OCI-LY7 (cell line): ENCODE measurements at places on chromosomes 7 and 10. TPM values are rescaled to one million over a fixed set of nuclear protein-coding genes. Genes with fewer than 3 reads are reported as not detected.

DNA sequence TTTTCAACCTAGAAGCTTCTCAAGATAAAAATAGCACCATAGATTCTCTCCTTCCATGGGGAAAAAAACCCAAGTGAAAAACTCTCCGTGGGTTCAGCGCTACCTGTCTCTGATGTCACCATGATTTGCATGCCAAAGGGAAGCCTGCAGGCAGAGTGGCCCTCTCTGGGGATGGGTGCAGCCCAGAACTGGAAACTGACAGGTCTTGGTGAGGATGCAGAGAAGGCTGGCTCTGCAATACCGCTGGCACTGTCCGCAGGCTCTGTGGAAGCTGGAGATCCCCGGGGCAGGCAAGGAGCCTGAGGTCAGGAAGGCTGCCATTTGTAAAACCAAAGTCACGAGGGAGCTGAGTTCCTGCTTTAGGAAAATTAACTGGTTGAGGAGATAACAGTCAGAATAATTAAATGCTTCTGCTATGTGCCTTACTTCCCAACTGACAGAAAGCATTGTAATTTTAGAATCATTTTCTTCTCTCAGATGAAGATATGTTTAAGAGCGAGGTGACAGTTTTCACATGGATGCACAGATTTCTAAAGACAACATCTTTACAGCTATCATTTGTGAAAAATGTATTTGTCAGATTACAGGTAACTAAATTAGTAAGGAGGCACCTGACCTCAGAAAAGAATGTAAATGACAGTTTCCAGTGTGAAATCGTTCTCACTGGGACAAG is 731.5 kb upstream of the FZD8 start:
- no peak for DNase-seq

Gene SSC4D
- 0.44 TPM in 1 of 2 replicates, not detected in the other for total RNA-seq

DNA sequence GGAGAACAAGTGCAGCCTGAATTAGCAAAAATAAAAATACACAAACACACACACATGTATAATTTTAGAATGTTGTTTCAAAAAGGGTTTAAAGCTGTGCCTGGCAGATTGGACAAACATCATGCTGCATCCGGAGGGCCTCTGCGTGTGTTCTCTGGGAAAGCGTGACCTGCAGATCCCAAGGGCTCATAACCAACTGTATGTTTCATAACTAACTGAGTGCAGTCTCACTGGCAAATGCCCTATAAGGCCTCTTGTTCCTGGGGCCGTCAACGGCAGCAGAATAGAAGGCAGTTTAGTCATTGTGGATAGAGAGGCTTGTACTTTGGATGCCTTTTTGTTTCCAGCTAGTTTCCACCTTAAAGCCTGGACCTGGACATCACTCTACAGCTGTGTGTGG is 243.8 kb upstream of the KIAA1217 start:
- DNase-seq, result no peak

- no peak for DNase-seq
Measured at GRCh38 chr7:92777993-92778392, 58.4 kb downstream of the CDK6 start.

DNA sequence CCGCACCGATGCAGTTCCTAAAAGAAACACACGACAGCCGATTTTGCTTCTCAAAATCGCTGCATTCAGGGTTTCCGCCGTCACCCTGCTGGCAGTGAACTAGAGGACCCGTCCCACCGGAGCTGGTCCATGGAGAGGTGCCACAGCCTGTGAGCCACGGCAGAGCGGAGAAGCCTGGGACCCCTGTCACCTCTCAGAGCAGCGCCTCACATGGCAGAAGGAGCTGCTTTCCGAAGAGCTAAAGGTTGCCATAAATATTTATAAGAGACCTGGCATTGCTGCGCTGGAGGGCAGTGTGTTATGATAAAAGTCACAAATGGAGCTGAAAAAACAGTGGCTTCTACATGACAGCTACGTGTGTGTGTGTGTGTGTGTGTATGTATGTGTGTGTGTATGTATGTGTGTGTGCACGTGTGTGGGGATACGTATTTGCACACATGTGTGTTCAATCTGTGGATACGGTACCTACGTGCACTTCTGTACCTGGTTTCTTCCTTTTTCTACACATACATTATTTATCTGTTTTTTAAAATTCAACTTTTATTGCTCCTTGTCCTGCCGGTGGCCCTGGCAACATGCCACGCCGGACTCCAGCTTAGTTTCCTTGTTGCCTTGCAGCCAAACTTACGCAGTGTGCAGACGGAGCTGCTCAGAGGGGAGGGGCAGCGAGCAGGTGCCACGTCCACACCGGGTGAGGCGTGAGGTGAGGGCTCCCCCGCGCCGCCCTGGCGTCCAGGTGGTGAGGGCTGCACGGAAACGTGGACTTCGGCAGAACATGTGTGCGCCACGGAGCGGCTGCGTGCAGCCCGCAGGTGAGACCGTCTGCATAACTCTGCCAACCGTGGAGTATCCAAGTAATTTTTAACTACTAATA is 115.2 kb upstream of the PITRM1 start:
- no peak for DNase-seq

GRCh38 chr7:29354340-29354739 is 159.8 kb downstream of the CHN2 start:
- DNase-seq, result no peak

Gene VSTM4
- total RNA-seq, result not detected in 2 replicates

Gene MAGI2
- total RNA-seq, result 0.13 and 0.17 TPM in 2 replicates

- DNase-seq, result peak; percentile 55
Measured at GRCh38 chr10:110268442-110268841, 36.3 kb downstream of the SMNDC1 start.

DNA sequence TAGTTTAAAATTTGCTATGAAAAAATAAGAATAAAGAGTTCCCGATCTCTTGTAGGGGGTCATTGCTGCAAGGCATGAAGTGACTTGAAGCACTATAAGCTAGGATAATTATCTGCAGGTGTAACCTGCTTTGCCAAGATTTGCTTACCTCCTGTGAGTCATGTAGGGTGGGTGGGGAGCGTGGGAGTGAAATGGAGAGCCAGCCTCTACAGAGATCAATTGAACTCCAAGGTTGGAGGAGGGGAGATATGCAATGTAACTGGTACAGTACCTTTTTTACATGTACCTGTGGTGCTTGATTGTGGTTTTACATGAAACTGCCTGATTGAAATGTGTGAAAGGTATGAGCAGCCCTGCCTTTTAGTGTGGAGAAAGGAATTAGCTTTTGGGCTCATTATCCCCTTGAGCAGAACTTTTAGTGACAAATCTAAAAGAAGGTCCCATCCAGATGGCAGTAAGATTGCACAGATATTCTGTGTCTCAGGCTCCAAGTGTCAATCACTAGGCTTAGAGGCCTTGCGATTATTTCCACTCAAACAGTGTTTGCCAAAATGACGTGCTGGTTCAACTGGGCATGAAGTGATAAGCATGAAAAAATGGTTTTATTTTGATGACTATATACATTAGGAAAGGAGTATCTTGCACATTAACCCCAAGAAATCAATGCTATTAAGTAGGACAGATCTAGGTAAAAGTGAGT is 138.6 kb upstream of the GRB10 start:
- DNase-seq, result no peak

DNA sequence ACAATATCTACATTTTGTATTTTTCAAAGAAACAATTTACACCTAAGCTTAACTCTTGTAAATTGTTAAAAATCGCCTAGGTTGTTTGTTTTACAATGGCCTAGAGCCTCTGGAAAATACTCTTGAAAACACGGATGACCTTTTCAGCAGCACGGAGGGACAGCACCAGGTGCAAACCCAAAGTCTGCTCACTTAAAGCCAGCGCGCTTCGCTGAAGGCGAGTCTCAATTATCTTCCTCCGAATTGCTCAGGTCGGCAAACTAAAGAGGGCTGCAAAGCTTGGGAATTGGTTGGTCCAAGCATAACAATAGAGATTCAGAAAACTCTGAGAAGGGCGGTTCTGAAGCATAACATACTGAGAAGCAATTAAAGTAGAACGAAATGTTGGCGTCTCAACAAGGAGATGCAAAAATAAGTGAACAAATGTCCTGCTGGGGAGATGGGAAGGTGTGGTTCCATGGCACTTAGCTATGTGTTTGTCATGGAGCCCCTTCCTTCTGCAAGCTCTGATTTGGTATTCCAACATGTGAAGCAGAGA is 139.9 kb upstream of the PITRM1 start:
- no peak for DNase-seq

GRCh38 chr7:86644282-86645224 is 844 bp downstream of the GRM3 start:
- DNase-seq, result no peak

Gene MTPN
- total RNA-seq, result 281 and 346 TPM in 2 replicates

GRCh38 chr7:51186531-51186930 is 130.1 kb downstream of the COBL start:
- no peak for DNase-seq

GRCh38 chr10:58508316-58508715 is 4.4 kb upstream of the BICC1 start:
- no peak for DNase-seq

GRCh38 chr7:117165656-117166055 is 157.2 kb downstream of the WNT2 start:
- DNase-seq, result no peak

DNA sequence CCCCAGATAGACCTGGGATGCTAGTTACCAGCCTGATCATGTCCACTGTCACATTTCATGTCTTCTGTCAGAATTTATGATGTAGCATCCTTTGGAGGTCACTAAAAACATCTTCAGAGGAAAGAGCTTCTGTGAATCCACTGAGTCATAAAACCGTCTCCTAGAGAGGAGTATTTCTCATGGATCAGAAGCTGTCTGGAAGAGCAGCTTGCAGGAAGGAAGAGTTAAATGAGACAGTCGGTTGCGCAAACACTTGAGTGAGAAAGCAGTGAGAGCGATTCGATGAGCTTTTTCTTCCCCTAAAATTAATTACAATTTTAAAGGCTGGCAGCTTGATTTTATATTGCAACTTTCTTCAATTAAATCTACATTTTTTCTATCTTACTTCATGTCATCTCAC is 47.2 kb upstream of the WDR11 start:
- no peak for DNase-seq

Gene CSTF2T
- 27.1 and 28.8 TPM in 2 replicates for total RNA-seq

DNA sequence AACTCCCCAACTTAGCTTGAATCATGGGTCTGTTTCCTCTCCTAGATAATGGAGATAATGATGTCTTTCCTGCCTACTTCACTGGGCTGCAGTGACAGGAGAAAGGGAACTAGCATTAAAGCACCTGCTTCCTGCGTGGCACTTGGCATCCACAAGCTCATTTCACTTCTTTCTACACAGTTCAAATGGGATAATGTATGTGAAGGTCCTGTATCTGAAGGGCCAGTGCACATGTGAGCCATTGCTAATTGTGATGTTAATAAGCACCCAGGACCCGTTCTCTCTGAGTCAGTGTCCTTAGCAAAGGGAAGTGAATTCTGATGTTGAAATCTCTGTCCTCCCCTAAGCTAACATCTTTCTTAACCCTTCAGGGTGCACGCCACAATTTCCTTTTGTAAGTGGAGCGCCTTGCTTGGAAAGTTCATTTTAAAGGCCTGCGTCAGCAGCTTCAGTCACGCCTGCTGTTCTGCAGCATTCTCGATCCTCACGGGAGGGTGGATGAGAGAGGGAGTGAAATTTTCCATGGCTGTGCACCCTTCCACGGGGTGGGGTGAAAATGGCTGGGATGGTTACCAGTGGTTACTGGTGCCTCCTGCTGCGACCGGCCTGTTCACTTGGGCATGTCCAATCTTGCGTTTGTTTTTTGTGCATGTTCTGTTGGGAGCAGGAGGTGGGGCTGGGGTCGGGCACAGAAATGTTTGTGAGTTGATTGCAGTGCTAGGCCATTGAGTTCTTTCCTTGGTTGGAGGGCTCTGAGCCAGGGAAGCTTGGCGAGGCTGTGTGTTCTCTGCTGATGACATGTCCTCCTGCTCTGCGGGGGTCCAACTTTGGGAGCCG is 59.2 kb downstream of the HK1 start:
- no peak for DNase-seq

Gene SPDYE16
- total RNA-seq, result 0.20 and 0.21 TPM in 2 replicates

DNA sequence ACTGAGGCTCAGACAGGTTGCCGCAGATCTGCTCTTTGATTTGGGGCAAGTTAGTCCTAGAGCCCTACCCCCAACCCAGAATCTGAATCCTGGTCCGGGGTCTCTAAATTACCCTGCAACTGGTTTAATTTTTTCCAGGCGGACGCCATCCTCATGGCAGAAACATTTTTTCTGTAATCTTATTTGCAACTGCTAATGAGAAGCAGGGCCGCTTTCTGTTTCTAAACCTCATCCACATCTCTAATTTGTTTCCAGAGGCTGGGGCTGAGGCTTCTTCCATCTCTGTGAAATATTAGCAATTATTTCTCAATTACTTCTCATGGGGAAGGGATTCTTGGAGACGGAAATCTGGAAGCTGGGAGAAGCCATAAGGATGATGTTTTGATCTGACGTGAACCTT is 261.6 kb downstream of the RPS24 start:
- DNase-seq, result no peak

- no peak for DNase-seq
Measured at GRCh38 chr7:37452346-37452745, 3.7 kb upstream of the ELMO1 start.

- no peak for DNase-seq
Measured at GRCh38 chr10:132395704-132396493, 1.1 kb upstream of the PWWP2B start.

- no peak for DNase-seq
Measured at GRCh38 chr7:354597-355470, 64.9 kb downstream of the FOXL3 start.

DNA sequence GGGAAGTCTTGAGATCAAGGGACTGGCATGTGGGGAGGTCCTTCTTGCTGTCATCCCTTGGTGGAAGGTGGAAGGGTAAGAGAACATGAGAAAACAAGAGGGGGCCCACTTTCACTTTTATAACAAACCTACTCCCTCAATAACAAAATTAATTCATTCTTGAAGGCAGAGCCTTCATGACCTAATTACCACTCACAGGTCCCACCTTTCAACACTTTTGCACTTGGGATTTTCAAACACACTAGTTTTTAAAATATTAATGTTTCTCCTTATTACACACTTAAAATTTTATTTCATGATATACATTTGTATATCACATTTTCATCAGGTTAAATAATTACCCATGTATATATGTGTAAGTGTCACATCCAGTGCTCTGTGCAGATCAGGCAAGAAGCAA is 2.0 kb downstream of the ST7 start:
- no peak for DNase-seq

DNA sequence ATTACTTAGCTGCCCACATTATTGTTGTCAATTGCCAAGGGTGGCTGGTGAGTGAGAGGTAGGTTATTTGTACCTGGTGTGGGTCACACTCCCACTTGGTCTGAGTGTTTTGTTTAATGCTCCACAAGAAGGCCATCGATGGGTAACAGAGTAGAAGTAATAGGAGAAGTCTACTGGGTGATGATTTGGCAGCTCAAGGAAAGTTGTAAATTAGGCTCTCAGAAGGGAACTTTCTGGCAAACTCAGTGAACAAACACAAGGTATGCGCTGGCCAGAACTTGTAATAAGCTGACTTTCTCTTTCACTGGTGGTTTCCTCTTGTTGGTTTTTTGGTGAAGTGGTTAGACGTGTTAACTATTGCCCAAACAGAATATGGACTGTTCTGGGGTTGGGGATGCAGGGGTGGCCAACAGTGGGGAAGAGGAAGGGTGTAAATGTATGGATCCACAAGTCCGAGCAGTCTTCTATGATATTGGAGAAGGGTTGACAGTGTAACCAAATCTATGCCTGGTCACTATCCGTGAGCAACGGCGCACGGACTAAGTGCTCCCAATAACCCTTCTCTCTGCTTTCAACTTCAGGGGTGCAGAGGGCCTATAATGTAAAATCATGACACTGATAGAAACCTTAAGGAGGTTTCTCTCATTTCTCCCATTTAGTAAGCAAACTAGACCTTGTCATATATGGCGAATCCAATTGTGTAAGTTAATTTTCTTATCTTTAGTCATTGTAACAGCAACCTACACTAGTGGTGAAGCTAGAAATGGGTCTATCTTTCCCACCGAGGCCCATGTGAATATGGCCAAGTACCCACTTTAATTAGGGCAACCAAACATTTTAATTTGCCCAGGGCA is 212.8 kb downstream of the PTEN start:
- DNase-seq, result no peak

GRCh38 chr7:54811846-54812254 is 52.8 kb upstream of the SEC61G start:
- DNase-seq, result no peak
